ENCODE measurements at places on chromosomes 2 and 18. TPM values are rescaled to one million over a fixed set of nuclear protein-coding genes. Genes with fewer than 3 reads are reported as not detected.

The DSC2 gene
- total RNA-seq = 65.4 TPM

The ZNF804A gene
- total RNA-seq = not detected

The SKA1 gene
- total RNA-seq = 1.2 TPM

The SLC14A1 gene
- not detected for total RNA-seq

The RAB27B gene
- 33.5 TPM for total RNA-seq

The SLC9A4 gene
- 2.7 TPM for total RNA-seq

The MDH1B gene
- total RNA-seq = 0.48 TPM

The LINC00305 gene
- not detected for total RNA-seq

The ZAP70 gene
- total RNA-seq = not detected

The DLGAP1 gene
- total RNA-seq = 0.72 TPM

The CAVIN2 gene
- total RNA-seq = 1.7 TPM

The TMEM18 gene
- 40.5 TPM for total RNA-seq

The FSHR gene
- total RNA-seq = not detected

The DCDC2C gene
- not detected for total RNA-seq

The GCG gene
- not detected for total RNA-seq

The ZDBF2 gene
- 8.0 TPM for total RNA-seq

The FBXO48 gene
- 0.24 TPM for total RNA-seq

The LAMA3 gene
- 582 TPM for total RNA-seq

The CDC42EP3 gene
- 13.3 TPM for total RNA-seq

The TANC1 gene
- 22.6 TPM for total RNA-seq

The TUBA4B gene
- total RNA-seq = not detected

The SPATA3 gene
- total RNA-seq = not detected

The ECEL1 gene
- total RNA-seq = not detected

The GAD1 gene
- 4.9 TPM for total RNA-seq

The PROM2 gene
- total RNA-seq = 37.1 TPM

The SERPINB4 gene
- total RNA-seq = 10.8 TPM

The PLEKHM3 gene
- total RNA-seq = 13.4 TPM

The RTP5 gene
- total RNA-seq = not detected

The CLHC1 gene
- total RNA-seq = 6.0 TPM

The MGAT4A gene
- 2.4 TPM for total RNA-seq
